ENCODE measurements at places on chromosomes 13 and 19. TPM values are rescaled to one million over a fixed set of nuclear protein-coding genes. Genes with fewer than 3 reads are reported as not detected.

GRCh38 chr13:91401920-91402319 lies 3.5 kb downstream of the GPC5 start:
- H3K4me1 ChIP-seq, result no peaks in the 10 kb centered on the region
- no peaks in the 10 kb centered on the region for H3K36me3 ChIP-seq
- H3K27ac ChIP-seq, result no peak overlapping the region

DNA sequence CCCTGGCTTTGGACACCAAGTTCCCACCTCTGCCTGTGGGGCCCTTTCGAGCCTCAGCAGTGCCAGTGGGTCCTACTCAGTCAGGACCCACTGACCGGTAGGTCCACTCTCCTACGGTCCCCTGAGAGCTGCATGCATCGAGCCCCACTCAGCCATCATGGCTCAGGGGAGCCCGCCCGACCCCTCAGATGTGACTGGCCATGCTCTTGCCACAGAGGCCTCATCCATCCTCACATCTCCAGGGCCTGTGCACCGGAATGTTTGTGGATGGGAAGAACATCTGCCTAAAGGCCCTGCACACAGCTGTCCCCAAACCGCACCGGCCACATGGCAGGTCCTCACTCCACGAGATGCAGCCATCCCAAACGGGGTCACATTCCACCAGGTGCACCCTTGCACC lies 52.6 kb upstream of the C13orf46 start:
- DNase-seq, result no peak
- H3K27me3 ChIP-seq, result no peaks in the 10 kb centered on the region
- H3K27ac ChIP-seq, result no peak overlapping the region
- H3K4me3 ChIP-seq, result no peak overlapping the region
- no peaks in the 10 kb centered on the region for H3K36me3 ChIP-seq

DNA sequence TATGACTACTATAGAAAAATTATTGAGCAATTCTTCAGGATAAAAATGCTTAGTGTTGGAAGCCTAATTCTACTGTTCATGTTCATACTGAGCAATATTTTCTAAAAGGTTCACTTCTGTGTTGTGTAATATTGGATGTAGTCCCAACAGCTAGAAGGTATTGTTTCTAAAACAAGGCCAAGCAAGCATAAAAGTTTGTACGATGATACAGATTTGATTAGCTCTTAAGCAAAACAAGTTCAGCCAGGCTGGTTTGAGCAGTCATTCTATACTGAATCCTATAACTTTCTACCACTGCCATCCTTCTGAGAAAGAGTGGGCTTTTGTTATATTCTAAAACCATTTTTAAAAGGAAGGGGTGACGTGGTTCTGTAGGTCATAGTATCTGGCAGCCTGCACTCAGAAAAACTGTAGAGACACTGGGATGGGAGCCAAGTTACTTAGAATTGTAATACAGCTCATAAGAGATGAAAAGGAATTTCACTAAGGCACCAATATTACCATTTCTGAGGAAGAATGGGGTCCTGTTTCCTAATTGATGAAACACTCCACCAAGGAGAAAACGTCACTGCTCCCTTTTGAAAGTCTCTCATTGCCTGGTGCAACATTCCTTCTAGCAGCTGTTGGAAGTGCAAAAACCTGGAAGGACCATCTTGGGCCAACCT lies 275.0 kb upstream of the DACH1 start:
- H3K4me1 ChIP-seq, result peaks cover 31% of the 10 kb centered on the region
- no peaks in the 10 kb centered on the region for H3K36me3 ChIP-seq
- H3K27ac ChIP-seq, result peak overlapping the region; percentile 43
- DNase-seq, result no peak

- no peaks in the 10 kb centered on the region for H3K27me3 ChIP-seq
These were observed 14.6 kb downstream of the MBD3L1 start for GRCh38 chr19:8846819-8847218.

DNA sequence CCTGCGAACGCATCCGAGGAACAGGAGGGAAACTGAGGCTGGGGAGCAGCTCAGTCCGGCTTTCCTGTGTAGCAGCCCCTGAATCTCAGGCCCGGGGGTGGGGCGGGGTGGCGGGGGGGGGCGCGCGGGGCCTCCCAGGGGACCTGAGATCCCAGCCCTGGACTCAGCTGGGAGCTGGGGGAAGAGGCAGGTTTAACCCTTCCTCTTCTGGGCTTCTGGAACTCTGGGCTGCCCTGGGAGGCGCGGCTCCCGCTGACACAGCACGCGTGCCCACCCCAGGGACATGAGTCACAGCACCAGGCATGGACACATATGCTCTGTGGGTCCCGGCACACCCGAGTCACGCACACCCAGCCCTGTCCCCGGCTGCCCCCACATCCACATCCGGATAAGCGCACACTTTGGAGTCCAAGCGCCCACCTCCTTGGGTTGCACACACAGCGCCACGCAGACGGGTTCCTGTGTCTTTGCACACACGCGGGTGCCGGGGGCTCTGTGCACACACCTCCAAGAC lies 3.5 kb upstream of the CIRBP start:
- peaks cover 42% of the 10 kb centered on the region for H3K4me1 ChIP-seq
- H3K27me3 ChIP-seq, result no peaks in the 10 kb centered on the region
- no peaks in the 10 kb centered on the region for H3K36me3 ChIP-seq
- H3K27ac ChIP-seq, result peak overlapping the region; percentile 72

DNA sequence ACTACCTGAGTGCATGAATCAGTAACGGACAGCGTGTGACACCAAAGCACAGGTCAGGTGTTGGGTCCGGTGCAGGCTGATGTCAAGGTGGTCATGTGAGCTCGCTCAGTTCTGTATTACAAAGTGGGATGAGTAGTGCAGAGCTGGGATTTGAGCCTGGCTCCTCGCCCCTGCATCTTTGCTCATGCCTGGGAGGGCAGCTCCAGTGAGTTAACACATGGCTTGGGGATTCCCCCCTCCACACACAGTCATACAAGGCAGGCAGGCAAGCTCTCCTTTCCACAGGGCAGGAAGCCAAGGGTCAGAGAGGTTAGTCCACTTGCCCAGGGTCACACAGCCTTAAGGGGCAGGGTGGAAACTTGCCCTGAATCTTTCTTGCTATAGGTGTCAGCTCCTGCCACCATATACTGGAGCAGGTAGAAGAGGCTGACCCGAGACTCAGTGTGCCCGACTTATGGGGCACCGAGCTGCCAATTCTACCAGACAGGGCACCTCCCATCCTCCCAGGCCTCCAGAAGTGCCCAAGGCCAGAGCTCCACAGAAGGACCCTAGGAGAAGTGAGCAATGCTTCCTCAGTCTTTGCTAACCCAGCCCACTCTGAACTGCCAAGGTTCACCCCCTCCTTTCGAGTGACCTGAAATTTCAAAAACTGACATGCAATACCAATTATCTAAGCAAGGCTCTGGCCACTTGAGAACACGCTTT lies 35.4 kb downstream of the ZNF787 start:
- H3K27ac ChIP-seq, result no peak overlapping the region
- DNase-seq, result no peak

DNA sequence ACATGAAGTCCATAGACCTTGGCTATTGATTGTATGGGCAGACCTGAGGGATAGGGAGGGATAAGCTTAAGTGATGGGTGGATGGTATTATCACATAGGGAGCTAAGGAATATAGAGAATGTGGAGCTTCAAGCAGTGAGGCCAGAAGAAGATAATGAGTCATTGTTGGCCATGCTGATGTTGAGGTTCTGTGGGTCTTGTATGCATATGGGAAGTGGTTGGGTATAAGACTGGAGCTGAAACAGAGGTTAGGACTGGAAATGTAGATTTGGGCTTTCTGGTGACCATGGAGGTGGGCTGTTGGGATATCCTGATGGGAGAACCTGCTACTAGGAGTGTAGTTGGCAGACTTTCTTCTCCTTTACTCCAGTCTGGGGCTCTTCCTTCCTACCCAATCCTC lies 73.7 kb upstream of the TSC22D1 start:
- H3K27me3 ChIP-seq, result no peaks in the 10 kb centered on the region
- H3K4me3 ChIP-seq, result no peak overlapping the region
- H3K36me3 ChIP-seq, result no peaks in the 10 kb centered on the region
- no peak overlapping the region for H3K27ac ChIP-seq

GRCh38 chr19:45650722-45651121 lies 11.5 kb upstream of the EML2 start:
- no peaks in the 10 kb centered on the region for H3K4me1 ChIP-seq
- no peak overlapping the region for H3K4me3 ChIP-seq
- H3K36me3 ChIP-seq, result no peaks in the 10 kb centered on the region

Gene OR4F17
- total RNA-seq, result not detected

Gene FBXO27
- total RNA-seq, result 5.0 TPM

Gene MCF2L
- 20.2 TPM for total RNA-seq

Gene KLF1
- 0.22 TPM for total RNA-seq

Measured in pancreas (tissue), 10 donors.